ENCODE measurements at places on chromosomes 1 and 21. TPM values are rescaled to one million over a fixed set of nuclear protein-coding genes. Genes with fewer than 3 reads are reported as not detected.

GRCh38 chr1:56156971-56157876 lies 422.1 kb downstream of the PLPP3 start:
- no peak for DNase-seq

DNA sequence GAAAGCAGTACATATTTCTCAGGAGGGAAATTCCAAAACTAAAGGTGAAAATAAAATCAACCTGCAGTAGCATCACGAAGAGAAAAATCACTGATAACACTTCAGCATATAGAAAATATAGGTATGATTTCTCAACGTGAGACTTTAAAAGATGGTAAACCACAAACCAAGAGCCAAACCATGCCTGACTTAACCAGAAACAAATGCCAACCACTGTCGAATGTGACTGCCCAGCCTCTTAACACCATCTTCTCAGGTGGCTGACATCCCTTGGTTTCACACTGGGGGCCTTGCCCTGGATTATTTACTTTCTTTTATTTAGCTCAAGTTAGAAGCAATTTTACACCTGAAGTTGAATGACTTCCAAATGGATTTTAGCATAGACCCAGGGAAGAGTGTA lies 10.1 kb downstream of the HMGCS2 start:
- no peak for DNase-seq

The CFHR1 gene
- total RNA-seq = not detected

The GPBP1L1 gene
- total RNA-seq = 78.9 TPM

- DNase-seq = no peak
Measured at GRCh38 chr1:245873068-245873467, 634.0 kb downstream of the SMYD3 start.

The ACTN2 gene
- total RNA-seq = not detected

The KIF14 gene
- 13.8 TPM for total RNA-seq

The SH2D1B gene
- not detected for total RNA-seq

DNA sequence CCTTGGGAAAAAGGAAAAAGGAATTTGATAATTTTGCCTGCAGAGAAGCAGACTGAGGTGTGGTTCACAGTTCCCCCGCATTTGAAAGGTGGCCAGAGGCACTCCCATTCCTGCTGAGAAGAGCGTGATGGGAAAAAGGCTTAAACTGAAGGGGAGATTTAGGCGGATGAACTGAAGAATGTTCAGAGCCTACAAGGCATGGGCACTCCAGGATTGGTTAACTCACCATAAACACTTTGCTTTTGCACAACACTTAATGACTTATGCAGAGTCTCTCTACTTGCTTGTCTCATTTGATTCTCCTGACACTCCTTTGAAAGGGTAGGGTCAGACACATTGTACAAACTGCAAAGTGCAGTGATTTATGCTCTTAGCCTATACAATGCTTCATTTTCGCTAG lies 119.6 kb upstream of the RUNX1 start:
- no peak for DNase-seq

DNA sequence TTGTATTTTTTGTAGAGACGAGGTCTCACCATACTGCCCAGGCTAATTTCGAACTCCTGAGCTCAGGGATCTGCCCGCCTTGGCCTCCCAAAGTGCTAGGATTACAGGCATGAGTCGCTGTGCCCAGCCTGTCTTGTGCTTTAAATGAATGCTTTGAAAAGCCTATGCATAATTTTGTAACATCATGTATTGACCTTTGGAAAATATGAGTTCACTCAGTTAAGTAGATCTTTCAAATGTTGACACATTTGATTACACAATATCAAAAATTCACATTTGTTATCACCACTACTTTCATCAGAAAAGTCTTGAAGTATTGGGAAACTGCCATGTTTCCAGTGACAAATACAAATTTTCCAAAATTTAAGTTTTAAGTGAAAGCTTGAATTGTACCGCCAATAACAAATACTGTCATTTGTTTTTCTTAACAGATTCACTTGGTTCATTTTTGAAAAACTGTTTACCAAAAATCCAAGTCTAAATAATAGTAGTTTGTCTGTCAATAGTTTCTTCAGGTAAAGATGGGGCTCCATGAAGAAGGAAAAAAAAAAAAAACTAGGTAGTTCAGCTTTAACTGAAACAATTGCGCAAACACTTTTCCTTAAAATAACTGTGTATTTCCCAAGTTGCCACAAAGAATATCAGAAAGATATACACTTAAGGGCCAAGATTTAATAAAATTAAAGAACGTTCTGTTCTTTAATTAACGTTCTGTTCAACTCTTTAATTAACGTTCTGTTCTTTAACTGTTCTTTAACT lies 233.2 kb upstream of the NR5A2 start:
- DNase-seq = no peak

GRCh38 chr1:170290991-170291390 lies 145.2 kb downstream of the NTMT2 start:
- DNase-seq = no peak

The SLC45A1 gene
- 0.29 TPM for total RNA-seq

- DNase-seq = no peak
Measured at GRCh38 chr1:151222130-151222529, 23.8 kb downstream of the PIP5K1A start.

DNA sequence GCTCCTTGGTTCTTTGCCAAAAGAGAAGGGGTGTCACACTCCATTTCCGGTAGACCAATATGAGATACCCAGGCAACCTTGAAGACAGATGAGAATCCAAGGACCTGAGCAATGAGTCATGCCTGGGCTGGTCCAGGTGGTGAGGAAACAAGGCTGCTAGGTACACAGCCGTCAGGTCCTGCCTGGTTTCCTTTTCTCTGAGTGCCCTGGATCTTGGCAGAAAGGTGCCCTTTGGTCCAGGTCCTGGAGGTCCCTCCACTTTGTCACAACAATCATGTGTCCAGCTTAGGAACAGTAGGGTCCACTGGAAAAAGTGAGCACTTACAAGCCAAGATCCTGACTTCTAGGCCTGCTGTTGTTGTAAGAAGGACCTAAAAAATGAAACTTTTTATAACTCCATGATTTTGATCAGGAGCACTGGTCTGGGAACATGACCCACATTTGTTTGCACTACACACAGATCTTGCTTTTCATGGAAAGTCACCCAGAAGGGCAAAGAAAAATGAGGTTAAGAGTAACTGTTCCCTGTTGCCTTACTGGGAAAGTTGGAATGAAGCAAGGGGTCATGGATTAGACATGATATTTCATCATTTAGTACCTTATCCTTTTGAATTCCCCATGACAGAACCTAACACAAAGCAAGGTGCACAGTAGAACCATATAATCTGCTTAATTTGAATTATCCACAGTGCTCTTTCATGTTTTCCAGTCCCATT lies 94.7 kb downstream of the PAPPA2 start:
- DNase-seq = no peak

- DNase-seq = peak; percentile 43
Measured at GRCh38 chr1:21290546-21290944, 282 bp upstream of the ECE1 start.

DNA sequence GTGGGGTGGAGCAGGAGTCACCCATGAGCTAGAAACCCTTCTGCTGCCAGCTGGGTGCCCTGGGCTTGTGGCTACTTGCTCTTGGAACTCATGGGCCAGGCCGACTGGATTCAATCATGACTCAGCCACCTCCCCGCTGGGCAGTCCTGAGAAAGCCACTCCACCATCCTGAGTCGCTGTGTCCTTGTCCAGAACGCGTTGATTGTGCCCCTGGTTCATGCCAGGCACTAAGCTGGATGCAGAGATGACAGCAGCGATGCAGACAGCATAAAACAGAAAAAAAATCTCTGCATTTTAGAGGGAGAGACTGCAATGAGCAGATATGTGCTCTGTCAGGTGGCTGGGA lies 10.6 kb downstream of the PADI1 start:
- no peak for DNase-seq

DNA sequence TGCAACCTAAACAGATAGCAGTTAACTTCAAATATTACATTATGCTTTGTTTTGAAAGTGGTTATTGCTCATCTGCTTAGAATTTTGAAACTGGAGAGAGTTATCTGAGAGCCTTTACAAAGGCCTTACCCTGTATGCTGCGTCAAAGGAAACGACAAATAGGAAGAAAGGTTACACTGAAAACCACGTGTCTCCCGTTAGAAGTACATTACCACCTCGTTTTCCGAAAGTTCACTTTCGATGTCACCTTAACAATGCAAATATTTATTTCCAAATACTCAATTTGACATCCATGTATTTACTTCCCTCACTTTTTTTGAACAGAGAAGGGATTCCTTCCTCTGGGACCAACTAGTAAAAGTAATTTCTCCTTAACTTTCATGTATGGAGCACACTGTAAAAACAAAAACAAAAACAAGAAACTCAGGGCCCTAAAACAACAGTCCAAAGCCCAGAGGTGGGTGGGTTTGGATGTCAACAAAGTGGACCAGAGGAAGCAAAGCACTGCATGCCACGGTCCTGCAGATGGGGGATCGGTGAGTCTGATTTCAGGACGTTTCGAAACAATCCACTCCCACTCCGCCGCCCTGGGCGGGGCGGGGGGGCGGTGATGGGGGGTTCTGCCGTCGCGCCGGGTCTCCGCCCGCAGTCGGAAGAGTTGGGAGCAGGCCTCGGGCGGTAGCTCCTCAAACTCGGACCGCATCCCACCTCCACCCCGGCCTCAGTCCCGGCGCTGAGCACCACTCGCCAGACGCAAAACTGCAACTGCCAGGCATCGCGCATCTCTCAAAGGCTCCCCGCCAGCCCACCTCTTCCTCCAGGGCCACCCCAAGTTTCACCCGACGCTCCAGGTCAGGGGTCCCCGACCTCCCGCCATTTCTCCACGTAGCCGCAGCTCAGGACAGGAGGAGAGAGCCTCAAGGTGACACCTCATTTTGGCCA lies 841 bp downstream of the ADSS2 start:
- DNase-seq = no peak

The FCRL6 gene
- 0.11 TPM for total RNA-seq

- DNase-seq = no peak
Measured at GRCh38 chr1:166511761-166512160, 327.5 kb upstream of the POGK start.

The PDZK1IP1 gene
- total RNA-seq = not detected

The SHISA4 gene
- not detected for total RNA-seq

DNA sequence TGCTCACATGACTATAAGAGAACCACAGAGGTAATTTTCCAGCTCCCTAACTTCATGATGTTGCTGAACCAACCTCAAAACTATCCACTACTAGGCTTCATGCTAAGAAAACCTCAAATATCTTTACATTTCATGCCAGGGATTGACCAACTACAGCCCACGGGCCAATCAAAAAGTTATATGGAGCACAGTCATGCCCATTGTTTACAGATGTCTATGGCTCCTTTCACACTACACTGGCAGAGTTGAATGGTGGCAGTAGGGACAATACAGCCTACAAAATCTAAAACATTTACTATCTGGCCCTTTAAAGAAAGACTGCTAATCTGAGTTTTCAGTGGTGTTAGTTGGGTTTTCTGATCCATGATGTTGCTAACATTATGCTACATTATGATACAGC lies 154.8 kb downstream of the TM2D1 start:
- no peak for DNase-seq

The RBM34 gene
- total RNA-seq = 95.2 TPM

DNA sequence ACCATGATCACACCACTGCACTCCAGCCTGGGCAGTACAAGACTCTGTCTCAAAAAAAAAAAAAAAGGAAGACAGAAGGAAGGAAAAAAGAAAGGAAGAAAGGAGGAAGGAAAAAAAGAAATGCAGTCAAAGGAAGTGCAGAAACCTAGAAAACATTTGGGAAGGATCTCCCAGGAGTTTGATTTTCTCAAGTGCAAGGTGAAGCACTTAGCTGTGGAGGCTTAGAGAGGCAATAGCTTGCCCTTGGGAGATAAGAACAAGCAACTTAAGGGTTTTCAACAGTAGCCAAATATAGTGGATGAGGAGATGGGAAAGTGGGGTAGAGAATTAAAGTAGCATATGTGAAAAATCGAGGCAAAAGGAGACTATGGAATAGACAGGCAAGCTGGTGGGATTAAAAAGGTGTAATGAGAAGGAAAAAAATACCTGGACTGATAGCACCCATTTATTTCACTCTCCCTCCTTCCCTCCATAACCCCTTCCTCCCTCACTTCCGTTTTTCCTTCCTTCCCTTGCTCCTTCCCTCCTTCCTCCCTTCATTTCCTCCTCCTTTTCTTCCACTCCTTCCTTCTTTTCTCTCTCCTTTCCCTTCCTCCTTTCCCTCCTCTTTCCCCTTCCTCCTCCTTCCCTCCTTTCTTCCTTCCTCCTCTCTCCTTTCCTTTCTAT lies 6.8 kb upstream of the FAM89A start:
- DNase-seq = no peak

GRCh38 chr1:102578804-102579203 lies 529.5 kb downstream of the COL11A1 start:
- no peak for DNase-seq

The CELA2B gene
- total RNA-seq = not detected

GRCh38 chr1:31027693-31028526 lies 37.6 kb downstream of the PUM1 start:
- DNase-seq = no peak

DNA sequence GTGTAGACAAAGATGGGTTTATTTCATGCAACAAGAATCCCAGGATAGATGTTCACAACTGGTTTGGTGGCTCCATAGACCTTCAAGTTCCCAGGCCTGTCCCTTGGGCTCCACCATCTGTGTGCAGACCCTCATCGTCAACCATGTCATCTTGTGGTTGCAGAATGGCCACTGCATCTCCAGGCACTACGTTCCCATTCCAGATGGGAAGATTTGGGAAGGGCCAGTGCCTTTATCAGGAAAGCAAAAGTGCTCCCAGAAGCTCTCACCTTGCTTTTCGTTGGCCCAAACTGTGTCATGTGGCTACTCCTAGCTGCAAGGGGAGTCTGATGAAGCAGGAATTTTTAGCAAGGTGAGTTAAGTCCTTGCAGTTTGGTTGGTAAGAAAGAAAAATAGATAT lies 12.8 kb downstream of the TMCC2 start:
- no peak for DNase-seq

DNA sequence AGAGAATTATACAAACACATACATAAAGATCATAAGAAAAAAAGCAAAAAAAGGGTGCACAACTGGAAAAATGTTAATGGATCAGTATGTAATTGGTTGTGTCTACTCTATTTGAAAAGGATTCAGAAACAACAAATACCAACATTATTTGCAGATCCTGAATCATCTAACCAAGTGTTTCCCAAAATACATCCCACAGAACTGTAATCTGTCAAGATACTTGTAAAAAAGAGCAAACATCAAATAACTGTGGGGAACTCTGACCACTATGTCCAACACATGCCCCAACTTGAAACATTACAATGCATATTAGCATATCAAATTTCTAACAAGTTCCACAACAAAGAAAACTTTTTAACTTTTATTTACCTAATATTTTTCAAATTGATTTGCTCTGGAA lies 22.6 kb downstream of the ANKRD13C start:
- DNase-seq = no peak
